ENCODE measurements at places on chromosomes 4 and X. TPM values are rescaled to one million over a fixed set of nuclear protein-coding genes. Genes with fewer than 3 reads are reported as not detected.

DNA sequence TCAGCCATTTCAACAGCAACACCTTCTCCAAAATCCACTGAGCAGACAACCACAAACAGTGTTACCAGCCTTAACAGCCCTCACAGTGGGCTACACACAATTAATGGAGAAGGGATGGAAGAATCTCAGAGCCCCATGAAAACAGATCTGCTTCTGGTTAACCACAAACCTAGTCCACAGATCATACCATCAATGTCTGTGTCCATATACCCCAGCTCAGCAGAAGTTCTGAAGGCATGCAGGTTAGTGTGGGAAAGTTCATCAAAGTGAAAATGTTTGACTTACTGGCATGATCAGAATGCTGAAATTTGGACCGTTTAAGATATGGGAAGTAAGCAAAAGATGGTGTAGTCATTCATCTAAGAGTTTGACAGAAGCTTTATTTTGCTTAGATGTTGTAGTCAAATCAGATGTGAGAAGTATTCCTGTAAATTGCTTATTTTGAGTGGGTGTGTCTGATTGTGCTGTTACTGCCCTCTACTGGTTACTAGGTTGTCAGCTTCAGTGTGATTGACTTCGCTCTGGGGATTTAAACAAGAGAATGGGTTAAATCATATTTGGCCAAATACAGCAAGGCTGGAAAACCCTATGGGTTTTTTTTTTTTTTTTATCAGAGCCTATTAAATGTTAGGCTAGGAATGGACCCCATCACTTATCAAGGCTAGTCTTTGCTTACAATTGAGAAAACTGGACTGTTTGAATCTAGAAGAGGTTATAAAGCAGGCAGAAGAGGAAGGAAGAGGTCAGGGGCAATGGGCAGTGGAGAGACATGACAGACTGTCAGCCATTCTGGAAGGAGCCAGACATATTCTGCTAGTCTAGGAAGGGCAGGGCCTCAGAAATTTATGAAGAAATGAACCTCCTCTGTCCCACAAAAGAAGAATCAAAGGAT is 130.3 kb downstream of the DIPK2B start:
- peak; percentile 41 for DNase-seq

GRCh38 chr4:39025552-39026085 is 6.6 kb downstream of the TMEM156 start:
- DNase-seq: peak; percentile 26

GRCh38 chrX:122787231-122787630 is 396.8 kb upstream of the GRIA3 start:
- peak; percentile 18 for DNase-seq

GRCh38 chr4:78439328-78439727 is 112.2 kb upstream of the ANXA3 start:
- peak; percentile 10 for DNase-seq

- DNase-seq: no peak
Measured at GRCh38 chrX:153633607-153634180, 13.3 kb upstream of the DUSP9 start.

GRCh38 chr4:61630548-61630947 is 430.4 kb downstream of the ADGRL3 start:
- no peak for DNase-seq

GRCh38 chrX:31832263-31832662 is 760.4 kb upstream of the FTHL17 start:
- DNase-seq: peak; percentile 8

GRCh38 chrX:9595174-9595573 is 130.3 kb downstream of the TBL1X start:
- DNase-seq: peak; percentile 76

- DNase-seq: peak; percentile 99
Measured at GRCh38 chr4:7844594-7844991, 95.1 kb downstream of the AFAP1 start.

GRCh38 chrX:50075630-50076339 is 125.0 kb downstream of the AKAP4 start:
- DNase-seq: no peak

Gene GRIA2
- total RNA-seq: not detected

Gene ADH1B
- total RNA-seq: not detected

Gene HSFX1
- 0.75 TPM for total RNA-seq

Gene TENM3
- 127 TPM for total RNA-seq

Gene PF4V1
- total RNA-seq: not detected

Gene TCEAL3
- 13.5 TPM for total RNA-seq

Gene SHOX
- not detected for total RNA-seq

All from astrocyte (in vitro differentiated cells and primary cell).